A549 treated with ZK216348 at 1 μM for 4 hours (cell line): ENCODE measurements at places on chromosomes 4 and X. TPM values are rescaled to one million over a fixed set of nuclear protein-coding genes. Genes with fewer than 3 reads are reported as not detected.

Gene ARMCX2
- not detected in 5 replicates for total RNA-seq

Gene RADX
- total RNA-seq: 0.09 TPM in 1 of 5 replicates, not detected in the others

Gene NAP1L2
- total RNA-seq: 0.73 to 1.7 TPM (median 1.0 TPM) in 5 replicates

Gene COPS4
- total RNA-seq: 23.0 to 44.3 TPM (median 24.5 TPM) in 5 replicates

Gene HGFAC
- 0.12 to 0.15 TPM (median 0.13 TPM) in 4 of 5 replicates, not detected in the other for total RNA-seq

Gene GAB3
- 0.21 to 1.9 TPM (median 0.70 TPM) in 5 replicates for total RNA-seq
